ENCODE measurements at places on chromosomes 12 and 14.
A peak's percentile ranks its signal among the peaks of the same experiment; 100 is the strongest.

DNA sequence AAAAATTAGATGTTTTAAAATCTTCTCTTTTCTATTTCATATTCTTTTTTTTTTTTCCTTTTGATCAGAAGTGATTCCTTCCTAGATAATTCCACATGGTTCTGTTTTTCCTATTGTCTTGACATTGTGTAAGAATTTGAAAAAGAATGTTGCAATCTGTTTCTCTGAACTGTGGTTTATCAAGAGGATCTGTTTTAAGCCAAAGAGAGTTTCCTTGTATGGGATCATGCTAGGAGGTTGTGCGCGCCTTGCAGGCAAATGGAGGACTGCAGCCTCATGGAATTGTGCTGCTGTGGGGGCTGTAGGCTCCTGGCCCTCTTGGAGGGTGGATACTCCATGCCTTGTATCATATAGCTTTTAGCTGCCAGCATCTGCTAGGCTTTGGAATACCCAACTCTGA, 43.3 kb upstream of the MBIP start:
- no peak for DNase-seq

- DNase-seq: no peak
These were observed 188.7 kb upstream of the ARID2 start for GRCh38 chr12:45540661-45541341.

GRCh38 chr14:42140001-42140400, 533.3 kb downstream of the LRFN5 start:
- DNase-seq: no peak

DNA sequence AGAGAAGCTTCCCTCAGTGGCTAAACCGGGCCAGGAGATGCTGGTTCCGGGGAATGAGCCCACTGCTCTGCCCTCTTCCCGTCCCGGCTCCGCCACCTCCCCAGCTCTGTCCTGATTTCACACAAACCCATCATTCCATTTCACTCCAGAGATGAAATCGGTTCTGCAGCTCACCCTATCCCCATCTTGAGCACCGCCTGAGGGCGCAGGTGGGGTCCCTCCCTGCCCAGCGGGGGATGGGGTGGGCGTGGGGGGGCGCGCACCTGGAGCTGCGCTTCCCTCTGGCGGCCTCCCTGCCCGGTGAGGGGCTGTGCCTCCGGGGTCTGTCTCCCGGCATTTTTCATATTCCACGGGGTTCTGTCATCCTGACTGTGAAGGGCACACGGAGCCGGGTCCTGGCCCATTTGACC, 44.7 kb downstream of the NOC4L start:
- DNase-seq: no peak

DNA sequence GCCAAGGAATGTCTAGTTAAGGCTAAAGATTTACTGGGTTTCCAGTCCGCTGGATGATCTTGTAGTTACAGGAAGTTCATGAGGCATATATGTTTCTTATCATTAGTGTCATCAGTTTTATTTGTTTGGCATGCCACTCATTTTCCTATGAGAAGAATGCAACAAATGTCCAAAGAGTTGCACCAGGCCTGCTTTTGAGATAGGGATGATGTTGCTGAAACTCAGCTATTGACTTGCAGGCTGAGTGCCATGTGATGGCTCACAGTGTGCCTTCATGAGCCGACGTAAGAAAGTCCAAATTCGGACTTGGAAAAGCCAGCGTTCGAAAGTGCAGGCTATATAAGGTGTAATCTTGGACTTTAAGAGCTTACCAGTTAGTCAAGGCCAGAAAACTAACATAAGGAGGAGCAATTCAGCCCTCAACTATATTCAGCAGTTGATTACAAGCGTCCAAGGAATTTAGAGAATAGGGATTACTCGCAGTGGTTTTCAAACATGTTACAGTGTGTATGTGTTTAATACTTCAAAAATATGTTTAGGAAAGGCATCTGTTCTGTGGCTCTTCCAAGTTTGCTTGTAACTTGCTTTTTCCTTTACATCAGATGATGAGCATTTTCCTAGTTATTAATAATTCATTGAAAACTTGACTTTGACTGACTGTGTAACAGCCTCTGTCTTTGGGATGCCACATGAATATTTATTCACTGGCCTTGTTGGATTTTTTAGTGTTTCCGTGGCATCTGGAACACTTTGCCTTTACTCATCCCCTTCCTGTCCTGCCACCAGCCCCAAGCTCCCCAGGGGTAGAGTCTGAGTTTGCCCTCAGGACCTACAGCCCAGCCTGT, 101.3 kb downstream of the LGMN start:
- DNase-seq: no peak

DNA sequence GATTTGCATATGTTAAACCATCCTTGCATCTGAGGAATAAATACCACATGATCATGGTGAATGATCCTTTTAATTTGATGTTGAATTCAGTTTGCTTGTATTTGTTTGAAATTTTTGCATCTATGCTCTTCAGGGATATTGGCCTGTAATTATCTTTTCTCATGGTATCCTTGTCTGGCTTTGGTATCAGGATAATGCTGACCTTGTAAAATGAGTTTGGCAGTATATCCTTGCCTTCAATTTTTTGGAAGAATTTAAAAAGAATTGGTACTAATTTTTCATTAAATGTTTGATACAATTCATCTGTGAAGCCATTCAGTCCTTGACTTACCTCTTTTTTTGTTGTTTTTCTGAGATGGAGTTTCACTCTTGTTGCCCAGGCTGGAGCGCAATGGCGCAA, 85.2 kb downstream of the E2F7 start:
- no peak for DNase-seq

- DNase-seq: peak; percentile 88
These were observed 9.3 kb upstream of the ITGA5 start for GRCh38 chr12:54428050-54429013.

DNA sequence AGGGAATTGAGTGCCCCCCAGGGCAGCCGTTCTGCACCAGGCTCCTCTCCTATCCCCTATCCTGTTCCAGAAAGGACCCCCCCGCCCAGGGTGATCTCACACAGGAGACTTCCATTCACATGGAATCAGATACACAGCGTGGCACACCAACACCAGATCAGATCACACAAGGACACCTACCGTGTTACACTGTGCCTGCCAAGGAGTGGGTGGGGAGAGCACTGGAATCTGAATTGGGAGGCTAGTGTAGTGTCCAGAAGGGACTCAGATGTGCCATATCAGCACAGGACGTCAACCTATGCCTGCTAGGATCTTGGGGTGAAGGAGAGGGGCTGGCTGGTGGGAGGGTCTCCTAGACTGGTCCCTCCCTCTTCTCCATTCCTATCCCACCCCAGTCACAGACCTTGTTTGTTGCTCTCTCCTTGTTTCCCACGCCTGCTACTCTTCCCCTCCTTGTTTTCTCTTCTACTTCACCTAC, 2.3 kb downstream of the PTMS start:
- DNase-seq: no peak

- DNase-seq: no peak
These were observed 19.9 kb downstream of the PPP2R5C start for GRCh38 chr14:101781240-101782061.

GRCh38 chr14:63512861-63513260, 30.3 kb downstream of the PPP2R5E start:
- no peak for DNase-seq

DNA sequence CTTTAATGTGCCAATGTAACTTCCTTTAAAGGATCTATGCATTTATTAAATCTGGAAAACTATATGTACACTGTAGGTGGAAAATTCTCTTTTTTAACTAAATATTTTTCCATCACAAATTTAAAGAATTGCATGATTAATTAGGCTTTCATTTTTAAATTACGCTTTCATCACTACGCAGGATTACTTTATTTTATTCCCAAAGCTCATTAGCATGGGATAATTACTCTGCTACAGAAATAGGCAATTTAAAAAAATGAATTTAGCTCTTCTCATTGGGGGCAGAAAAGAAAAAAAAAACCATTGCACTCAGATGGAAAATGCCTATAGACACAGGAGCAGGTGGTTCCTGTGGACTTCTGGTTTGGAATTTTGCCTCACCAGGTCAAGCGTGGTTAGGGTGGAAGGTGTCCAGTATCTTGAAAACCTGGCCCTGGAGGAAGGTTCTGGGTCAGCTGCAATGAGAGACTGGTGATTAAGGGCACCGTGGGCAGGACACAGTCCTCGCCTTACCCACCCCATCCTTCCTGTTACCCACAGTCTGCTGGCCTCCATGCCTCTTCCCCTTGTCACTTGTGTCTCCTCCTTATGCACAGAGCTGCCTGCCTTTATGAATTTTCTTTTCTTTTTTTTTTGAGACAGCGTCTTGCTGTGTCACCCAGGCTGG, 17.3 kb upstream of the RIN3 start:
- DNase-seq: no peak

DNA sequence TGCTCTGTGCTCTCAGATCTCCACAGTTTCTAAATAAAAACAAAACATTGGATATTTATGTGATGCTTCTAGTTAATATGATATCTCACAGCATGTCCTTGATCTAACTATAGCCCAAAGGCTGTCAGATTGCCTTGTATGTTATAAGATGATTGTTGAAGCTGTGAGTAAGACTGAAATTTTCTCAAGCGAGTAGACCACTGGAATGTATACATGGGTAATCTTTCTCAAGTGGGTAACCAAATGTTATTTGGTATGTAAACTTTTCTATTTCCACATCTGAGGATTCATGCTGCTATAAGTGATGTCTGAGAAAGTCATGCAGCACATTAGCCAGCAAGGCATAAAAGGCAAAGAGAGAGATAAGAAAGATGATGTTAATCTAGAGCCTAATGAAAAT, 886.7 kb downstream of the NRXN3 start:
- DNase-seq: no peak

DNA sequence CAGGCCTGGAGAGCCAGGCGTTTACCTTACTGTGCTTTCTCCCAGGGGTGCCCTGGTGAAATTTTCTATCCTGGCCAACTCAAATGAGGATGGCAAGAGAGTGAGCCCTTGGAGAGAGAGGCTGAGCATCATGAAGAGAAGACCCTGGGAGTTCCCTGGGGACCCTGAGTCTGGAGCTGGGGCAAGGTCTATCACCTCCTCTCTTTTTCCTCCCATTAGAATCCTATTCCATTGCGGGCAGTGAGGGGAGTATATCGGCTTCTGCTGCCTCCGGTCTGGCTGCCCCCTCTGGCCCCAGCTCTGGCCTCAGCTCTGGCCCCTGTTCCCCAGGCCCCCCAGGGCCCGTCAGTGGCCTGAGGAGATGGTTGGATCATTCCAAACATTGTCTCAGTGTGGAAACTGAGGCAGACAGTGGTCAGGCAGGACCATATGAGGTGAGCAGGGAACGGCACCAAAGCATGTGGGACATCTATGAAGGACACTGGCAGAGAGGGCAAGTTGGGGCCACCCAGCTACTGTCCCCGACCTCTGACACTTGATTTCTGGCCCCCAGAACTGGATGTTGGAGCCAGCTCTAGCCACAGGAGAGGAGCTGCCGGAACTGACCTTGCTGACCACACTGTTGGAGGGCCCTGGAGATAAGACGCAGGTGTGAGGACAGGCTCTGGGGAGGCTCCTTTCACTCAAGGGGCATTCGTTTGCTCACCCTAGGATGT, 1.6 kb downstream of the ARHGEF25 start:
- DNase-seq: no peak

DNA sequence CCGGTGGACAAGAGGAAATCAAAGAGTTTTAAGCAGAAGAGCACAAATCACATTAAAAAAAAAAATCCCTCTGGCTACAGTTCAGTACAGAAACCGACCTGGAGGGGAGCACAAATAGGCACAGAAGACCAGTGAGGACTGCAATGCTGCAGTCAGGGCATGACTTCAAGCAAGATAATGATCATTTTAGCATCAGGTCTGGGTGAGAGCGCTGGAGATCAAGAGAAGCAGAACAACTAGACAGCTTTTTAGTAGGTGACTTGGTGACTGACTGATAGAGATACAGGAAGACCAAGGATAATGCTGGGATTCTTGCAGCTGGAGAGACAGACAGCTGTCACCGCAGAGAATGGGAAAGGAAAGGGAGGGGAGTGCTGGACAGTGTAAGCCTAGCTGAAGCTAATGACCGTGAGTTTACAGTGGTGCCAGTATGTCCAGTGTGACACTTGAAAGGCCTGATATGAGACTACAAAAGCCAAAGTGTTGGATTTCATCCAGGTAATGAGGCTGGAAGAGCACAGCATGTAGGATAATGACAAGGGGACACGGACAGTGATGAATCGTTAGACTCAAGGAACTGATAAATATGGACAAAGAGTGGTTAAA, 5.6 kb downstream of the NFYB start:
- no peak for DNase-seq

GRCh38 chr12:110465024-110465423, 3.0 kb downstream of the GPN3 start:
- DNase-seq: no peak

DNA sequence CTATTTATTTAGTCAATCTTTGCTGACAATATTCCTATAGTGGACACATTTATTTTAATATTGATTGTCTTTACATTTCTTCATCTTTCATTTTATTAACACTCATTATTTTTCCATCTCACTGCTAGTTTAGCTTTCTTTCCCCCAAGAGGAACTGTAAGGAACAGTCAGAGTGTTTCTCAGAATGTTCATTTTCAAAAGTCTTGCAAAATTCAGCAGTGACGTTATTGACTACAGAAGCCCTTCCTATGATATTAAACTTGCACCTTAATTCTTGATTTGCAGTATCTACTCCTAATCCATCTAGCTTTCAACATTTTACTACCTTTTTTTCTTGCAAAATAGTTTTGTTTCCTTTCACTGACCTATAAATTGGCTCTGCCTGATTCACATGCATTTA, 13.0 kb downstream of the CLEC2B start:
- no peak for DNase-seq

DNA sequence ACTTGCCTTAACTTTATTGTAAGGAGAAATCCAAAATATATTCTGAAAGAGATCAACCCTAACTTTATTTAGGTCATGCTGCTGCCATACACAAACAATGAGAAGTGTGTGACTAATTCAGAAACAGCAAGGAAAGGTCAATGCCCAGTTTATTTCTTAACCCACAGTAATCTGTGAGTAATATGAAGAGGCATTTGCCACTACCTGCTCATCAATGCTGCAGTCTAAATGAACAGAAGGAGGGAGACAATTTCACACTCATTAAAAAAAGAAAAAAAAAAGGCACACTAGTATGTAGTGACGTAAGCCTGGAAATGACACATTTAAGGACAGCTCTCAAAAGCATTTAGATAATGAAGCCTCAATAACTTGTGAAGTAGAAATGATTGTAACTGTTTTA, 90.5 kb upstream of the FOXN3 start:
- peak; percentile 83 for DNase-seq

DNA sequence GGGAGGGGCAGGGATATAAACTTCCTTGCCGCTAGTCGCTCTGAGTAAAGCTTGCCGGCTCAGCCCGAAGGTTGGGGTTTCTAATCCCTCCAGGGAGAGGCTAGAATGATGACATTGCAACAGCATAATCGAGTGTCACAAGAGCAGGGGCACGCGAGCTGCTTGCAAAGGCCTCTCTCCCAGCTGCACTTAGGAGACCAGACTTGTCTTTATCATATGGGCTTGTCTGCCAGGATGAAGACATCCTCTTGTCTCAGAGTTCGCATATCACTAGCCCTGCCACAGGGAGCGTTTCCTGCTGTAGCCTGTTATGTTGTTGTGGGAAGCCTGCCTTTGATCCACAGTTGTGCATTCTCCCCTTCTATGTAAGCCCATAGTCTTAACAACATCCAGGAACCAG, 180.0 kb downstream of the ESR2 start:
- DNase-seq: no peak
